H1 (cell line): ENCODE measurements at places on chromosomes 3 and 15.

- no peak for DNase-seq
These were observed 66.1 kb upstream of the CCR4 start for GRCh38 chr3:32885283-32885901.

- DNase-seq, result no peak
These were observed 753 bp downstream of the INAFM2 start for GRCh38 chr15:40323953-40324937.

DNA sequence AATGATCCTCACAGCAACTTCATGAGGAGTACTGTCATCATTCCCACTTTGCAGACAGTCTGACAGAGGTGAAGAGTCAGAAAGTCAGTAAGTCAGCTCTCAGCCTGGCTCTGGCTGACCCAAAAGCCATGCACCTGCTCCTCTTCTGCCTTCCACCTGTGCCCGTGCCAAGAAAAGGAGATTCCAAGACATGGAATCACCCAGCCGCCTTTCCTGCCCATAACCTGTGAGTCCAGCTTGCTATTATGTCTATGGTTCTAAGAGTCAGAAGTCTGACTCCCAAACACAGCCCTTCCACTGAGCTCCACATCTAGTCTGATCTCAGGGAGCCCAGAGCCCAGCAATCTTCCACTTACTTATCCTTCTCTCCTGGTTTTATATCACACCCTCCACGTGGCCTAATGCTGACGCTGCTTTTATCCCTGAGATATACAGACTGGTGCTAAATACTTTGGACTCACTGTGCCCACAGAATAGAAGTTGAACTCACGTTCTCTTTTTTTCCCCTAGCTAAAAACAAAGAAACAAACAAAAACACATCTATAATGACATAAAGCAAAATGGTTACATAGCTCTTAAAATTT is 66.0 kb downstream of the PLD1 start:
- DNase-seq, result no peak

DNA sequence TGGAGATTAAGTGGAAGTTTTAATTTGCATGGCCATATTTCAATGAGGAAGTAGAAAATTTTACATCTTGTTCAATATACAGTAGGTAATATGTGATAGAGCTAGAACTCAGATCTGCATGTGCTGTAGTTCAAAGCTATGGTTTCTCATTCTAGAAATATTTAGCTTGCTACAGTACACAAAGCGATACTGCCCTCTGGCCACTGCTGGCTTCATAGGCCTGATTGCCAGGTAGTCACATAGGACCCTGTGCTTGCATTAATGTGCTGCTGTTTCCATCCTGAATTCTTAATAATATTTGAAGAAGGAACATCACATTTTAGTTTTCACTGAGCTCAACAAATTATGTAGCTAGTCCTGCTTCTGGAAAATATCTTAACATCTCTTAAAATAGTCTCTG is 87.0 kb downstream of the PLSCR2 start:
- no peak for DNase-seq

- DNase-seq, result no peak
These were observed 298.8 kb downstream of the CHST2 start for GRCh38 chr3:143418391-143418790.

DNA sequence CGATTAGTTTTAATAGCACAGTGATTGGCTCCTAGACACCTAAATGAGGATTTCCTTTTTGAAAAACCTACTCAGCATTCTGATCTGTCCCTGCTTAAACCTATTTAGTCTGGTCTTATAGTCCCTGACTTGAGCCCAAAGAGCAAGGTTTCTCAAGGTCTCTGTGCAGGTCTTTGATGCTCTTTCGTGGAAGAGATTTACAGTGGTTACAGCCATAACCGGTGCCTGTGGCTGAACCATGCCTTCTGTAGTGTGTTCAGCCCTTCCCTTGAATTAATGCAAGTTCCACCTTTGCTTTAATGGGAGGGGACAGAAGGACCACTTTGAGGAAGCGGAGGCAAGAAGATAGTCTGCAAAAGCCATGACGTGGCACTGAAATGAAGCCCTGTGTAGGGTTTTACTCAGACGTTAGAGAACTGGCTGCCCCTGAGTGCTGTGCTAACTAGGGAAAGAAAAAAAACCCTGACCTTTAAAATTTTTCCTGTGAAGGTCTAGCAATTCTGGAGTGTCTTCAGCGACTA is 43.0 kb downstream of the ZBTB38 start:
- DNase-seq, result no peak

DNA sequence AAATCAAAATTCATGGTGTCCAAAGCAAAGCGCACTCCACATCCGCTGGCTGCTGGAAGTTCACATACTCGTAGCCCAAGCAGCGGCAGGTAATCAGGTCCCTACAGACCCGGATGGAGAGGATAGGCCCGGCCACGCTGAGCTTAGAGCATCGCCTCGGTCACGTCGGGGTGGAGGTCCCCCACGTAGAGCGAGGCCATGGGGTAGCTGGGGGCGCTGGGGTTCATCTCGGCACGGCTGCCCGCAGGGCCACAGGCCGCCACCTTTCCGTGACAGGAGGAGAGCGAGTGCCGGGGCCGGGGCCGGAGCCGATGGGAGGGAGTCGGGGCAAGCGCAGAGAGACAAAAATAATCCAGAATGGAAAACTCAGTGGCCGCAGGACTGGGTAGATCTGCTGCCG is 16.1 kb upstream of the STRIT1 start:
- no peak for DNase-seq

DNA sequence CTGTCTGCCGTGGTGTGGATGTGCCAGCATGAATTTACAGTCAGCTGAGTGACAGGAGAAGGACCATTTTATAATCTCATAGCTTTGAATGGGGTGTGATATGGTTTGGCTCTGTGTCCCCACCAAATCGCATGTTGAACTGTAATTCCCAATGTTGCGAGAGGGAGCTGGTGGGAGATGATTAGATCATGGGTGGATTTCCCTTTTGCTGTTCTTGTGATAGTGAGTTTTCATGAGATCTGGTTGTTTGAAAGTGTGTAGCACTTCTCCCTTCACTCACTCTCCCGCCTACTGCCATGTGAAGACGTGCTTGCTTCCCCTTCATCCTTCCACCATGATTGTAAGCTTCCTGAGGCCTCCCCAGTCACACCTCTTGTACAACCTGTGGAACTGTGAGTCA is 111.9 kb upstream of the CHD2 start:
- no peak for DNase-seq

DNA sequence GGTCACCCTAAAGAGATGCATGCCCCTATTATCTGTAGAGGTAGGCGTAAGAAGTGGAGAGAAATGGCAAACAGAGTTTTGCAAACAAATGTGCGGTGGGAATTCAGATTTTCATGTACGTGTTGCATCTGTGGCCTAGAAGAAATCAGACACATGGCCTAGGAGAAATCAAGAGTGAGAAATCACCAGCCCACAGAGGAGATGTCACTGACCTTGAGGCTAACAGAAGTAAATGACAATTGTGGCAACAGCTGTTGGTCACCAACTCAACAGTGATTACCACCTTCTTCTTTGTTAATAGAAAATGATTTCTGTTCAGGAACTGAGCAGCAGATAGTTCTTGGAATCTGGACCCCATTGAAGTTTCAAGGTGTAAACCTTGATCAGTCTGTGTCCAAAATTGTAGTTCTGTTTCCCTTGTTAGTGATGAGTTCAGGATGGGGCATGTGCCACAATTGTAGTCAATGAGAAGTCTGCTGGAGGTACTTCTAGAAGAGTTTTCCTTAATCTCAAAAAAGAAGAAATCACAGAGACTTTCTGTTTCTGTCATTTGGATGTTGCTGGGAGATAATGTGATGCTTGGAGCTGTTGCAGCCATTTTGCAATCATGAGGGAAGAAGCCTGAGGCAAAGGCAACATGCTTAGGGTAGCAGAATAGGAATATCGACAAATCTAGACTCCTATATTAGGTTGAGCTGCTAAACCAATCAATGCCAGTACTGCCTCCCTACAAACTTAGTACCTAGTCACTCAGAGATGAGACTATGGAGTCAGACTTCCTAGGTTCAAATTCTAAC is 34.3 kb upstream of the RFTN1 start:
- no peak for DNase-seq

DNA sequence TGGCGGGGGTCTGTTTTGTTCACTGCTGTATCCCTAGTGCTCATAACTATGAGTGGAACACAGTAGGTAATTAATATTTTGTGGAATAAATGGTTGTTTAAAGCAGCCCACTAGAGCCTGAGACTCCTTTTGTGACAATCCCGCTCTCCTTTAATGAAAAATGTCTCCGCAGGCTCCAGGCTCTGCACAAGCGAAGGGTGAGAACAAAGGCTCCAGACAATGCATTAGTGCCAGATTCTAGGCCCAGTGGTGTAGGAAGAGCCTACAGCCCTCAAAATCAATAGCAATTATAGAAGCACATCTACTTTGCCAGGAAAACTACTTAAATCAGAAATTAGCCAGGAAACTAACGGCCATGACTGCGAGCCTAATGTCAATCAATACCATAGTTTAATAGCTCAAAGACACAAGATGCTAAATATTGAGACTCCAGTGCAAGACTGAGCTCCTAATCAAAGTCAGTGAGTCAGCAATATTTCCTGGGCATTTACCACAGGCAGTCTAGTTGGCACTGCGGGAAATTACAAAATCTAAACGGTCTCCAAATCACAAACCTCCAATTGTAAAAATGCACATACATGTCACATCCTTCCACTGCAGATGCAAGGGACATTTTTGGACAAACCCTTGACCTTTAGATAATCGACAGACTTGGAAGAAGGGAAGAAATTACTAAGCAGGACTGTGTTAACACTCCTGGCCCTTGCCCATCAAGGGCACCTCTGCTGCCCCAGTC is 2.3 kb downstream of the ANXA2 start:
- no peak for DNase-seq

- DNase-seq, result no peak
These were observed 6.2 kb downstream of the UBE2E1 start for GRCh38 chr3:23811919-23812318.

GRCh38 chr3:24521420-24522145 is 26.9 kb upstream of the THRB start:
- no peak for DNase-seq

- DNase-seq, result peak; percentile 85
These were observed 7.2 kb downstream of the CLCN2 start for GRCh38 chr3:184354121-184354728.

- DNase-seq, result no peak
These were observed 31.1 kb downstream of the OXSM start for GRCh38 chr3:25820816-25821486.

GRCh38 chr3:47985381-47985780 is 30.8 kb downstream of the MAP4 start:
- DNase-seq, result no peak

DNA sequence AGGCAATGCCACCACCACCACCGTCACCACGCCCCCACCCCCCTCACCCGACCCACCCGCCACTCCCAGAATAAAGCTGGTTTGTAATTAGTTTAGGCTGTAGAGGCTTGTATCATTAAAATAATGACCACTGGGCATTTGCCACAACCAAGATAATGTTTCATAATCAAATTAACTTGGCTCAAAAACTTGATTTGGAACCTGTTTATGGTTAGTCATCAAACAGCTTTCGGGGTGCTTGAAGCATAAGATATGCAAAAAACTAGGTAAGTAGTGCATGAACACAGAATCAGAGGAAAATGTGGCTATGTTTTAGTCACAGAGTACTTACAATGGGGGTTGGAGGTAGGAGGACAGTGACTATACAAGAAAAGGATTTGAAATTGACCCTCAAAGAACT is 115.1 kb downstream of the FHIT start:
- no peak for DNase-seq

- DNase-seq, result no peak
These were observed 190.0 kb downstream of the PLCH1 start for GRCh38 chr3:155554777-155555451.

- no peak for DNase-seq
These were observed 113.4 kb downstream of the RORA start for GRCh38 chr15:61115679-61116078.

DNA sequence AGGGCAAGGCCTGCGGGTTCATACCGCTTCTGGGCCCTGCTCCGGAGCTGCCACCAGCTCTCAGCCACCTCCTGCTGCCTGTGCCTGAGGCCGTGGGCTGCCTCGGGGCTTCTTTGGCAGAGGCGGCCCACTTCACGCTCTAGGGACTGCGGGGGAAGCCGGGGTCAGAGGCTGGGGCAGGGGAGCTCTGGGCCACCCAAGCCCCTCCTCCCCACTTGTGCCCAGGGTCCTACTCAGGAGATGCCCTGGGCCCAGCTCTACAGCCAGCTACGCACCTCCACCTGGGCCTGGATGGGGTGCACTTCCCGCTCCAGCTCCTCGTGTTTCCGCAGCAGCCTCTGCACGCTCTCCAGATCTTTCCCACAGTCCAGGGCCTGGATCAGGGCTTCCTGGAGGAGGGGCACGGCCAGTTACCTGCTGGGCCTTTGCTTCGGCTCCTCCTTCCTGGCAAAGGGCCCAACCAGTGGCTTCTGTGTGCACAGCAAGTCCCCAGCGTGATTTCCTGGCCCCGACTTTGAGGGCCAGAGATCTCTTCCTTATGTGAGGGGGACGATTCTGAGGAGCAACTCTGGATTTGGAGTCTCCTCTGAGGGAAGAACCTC is 24.0 kb downstream of the PLA2G4B start:
- no peak for DNase-seq

- peak; percentile 76 for DNase-seq
These were observed 26.1 kb downstream of the CAPN3 start for GRCh38 chr15:42385206-42385979.

GRCh38 chr3:169203631-169204550 is 459.6 kb downstream of the MECOM start:
- DNase-seq, result no peak

DNA sequence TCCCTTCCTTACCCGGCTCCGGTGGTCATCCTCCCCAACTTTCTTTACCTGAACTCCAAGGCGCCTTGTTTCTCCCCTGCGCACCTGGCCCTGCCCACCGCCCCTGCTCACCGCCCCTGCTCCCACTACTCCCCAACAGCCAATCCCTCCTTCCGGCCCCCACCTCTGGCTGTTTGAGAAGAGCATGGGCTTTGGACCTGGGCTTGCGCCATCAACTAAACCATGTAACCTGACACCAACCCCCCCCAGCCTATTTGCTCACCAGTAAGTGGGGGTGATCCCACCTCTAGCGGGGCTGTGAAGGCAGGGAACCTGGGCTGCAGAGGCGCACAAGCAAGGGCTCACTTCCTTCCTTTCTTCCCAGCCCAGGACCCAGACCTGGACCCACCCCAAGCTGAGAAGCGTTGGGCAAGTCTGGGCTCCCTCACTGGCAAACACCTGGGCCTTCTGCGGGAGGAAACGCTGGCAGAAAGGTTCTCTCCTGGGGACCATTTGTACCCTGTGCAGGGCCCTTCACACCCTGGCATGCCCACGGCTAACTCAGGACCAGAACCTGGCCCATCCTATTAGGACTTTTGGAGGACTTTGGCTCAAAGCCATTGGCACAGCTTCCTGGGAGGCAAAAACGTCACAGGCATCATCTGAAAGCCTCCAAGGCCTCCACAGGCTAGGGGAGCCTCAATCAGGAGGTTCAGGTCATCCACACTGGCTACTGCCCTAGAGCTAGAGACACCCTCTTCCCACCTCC is at the start of gene PLXNB1:
TSS of gene PLXNB1 (minus strand) at position 127 of the 748 bp plus-strand sequence. CDS start 5,475 bp downstream, outside the sequence.
- DNase-seq, result peak; percentile 91

DNA sequence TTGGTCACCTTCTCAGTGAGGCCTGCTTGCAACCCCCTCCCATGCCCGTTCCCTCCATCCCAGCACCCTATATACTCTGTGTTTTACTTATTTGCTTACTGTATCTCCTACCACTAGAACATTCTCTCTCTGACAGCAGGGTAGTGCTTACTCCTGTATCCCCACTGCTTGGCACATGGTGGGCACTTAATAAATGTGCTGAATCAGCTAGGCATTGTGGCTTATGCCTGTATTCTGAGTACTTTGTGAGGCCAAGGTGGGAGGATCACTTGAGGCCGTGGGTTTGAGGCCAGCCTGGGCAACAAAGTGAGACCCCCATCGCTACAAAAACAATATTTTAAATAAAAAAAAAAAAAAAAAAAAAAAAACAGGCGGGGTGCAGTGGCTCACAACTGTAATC is 7.6 kb upstream of the SHISA5 start:
- no peak for DNase-seq

- no peak for DNase-seq
These were observed 480.5 kb upstream of the CBLB start for GRCh38 chr3:106349191-106349881.
